ENCODE measurements at places on chromosomes 4 and X.

DNA sequence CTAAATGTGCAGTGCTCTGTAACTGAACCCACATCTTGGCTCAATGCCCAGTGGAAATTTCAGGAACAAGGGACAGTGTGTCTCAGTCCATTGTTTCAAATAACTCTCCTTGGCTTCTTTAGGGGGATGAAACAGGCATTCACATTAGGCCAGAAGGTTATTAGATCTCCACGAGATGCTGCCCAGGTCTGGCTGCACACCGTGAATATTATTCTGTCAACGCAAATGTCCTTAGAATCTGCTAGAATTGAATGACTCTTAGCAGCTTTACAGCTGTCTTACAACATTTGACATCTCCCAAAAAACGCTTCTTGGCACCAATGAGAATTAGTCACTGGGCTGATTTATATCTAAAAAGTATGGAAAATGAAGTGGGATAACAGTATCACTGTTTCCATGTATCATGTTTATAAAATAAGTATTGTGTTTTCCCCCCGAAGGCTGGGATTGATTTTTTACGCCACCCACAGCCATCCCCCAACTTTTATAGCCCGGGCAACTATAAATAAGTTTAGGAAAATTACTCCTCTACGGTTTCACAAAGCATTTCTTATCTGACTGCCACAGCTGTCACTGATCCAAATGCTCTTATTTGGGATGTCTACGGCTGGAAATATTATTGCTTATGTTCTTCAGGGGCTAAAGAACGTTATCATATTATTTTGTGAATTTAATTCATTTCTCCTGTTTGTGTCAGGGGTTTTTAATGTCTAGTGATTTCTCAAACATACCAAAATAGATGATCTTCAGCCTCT is 559.7 kb upstream of the FAT1 start:
- no peak for DNase-seq

DNA sequence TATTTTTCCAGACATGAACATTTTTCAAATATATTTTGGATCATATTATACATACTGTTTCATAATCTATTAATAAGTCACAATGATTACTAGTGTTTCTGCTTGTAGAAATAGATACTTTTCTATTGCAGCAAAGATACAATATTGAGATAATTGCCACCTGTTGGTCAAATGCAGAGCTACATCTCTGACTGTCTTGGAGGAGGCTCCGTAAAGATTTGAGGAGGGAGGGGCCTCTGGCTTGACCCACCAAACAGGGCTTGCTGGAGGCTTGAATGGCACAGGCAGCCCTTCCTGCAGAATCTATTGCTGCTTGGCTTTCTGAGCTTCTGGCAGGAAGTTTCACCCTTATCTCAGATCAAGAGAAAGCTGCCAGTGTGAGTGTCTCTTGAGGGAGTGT is 99.3 kb upstream of the ARMCX2 start:
- DNase-seq = no peak

DNA sequence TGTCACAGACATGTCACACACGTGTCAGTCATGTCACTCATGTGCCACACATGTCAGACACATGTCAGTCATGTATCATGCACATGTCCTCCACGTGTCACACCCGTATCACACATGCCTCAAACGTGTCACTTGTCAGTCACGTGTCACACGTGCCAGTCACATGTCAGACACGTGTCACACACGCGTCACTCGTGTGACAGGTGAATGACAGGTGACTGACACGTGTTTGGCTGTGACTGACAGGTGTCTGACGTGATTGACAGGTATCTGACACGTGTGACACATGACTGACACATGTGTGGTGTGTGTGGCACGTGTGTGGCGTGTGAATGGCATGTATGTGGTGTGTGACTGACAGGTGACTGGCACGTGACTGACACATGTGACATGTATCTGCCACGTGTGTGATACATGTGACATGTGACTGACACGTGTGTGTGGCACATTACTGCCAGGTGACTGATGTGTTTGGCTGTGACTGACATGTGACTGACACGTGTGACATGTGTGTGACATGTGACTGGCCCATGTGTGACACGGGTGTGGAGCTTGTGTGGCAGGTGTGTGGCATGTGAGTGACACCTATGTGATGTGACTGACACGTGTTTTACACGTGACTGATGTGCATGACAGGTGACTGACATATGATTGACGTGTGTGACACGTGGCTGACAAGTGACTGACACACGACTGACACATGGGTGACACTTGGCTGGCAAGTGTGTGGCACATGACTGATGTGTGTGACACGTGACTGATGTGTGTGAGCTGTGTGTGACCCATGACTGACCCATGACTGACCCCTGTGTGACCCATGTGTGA is 90.7 kb upstream of the GPC3 start:
- DNase-seq = no peak

GRCh38 chr4:137738375-137738990 is 206.2 kb upstream of the PCDH18 start:
- no peak for DNase-seq

GRCh38 chr4:7587433-7588405 is 153.0 kb upstream of the PSAPL1 start:
- DNase-seq = no peak

All from stimulated activated CD8-positive, alpha-beta memory T cell treated with anti-CD3 and anti-CD28 coated beads, Interleukin-4, amount 100 ng/mL, for 4 hours (primary cell).